Stimulated activated CD8-positive, alpha-beta memory T cell treated with anti-CD3 and anti-CD28 coated beads, Interleukin-4, amount 100 ng/mL, for 24 hours (primary cell): ENCODE measurements at places on chromosomes 7 and 10.

- DNase-seq = no peak
Observed at GRCh38 chr7:67754651-67755050, 758.0 kb downstream of the TYW1 start.

- no peak for DNase-seq
Observed at GRCh38 chr7:75946207-75946855, 31.4 kb downstream of the POR start.

- DNase-seq = no peak
Observed at GRCh38 chr7:14851610-14852009, 50.9 kb downstream of the DGKB start.

DNA sequence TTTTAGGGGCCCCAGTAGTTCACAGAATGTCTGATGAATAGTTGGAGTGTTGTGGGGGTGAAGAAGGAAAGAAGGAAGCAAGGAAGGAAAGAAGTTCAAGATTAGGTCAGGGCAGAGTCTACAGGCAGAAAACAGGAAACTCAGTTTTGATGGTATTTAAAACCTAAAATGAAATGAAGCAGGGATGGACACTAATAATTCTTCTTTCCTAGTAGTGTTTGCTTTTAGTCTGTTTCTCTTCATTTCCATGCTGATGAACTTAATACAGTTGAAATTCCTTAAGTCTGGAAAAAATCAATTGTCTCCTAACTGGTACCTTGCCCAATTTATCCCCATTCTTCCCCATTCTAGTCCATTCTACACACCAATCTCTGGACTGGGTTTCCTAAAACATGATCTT, 59.0 kb upstream of the GSAP start:
- DNase-seq = no peak

GRCh38 chr10:118966076-118966849, 63.3 kb upstream of the NANOS1 start:
- no peak for DNase-seq

- no peak for DNase-seq
Observed at GRCh38 chr7:140650367-140650766, 9.8 kb upstream of the DENND2A start.

DNA sequence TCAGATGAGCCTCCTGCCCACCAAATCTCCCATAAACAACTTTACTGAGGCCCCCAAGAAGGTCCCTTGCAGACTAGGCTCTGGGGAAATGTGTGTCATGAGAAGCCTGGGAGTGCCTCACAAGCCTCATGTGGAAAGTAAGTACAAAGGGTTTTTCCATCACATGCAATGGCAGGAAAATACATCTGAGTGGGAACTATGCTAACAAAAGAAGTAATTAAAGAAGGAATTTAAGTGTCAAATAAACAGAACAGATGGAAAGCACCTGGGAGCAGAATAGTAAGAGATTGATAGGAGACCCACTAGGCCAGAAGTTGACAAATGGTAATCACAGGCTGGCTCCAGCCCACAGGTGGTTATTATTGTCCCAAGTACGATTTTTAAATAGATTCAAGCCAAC, 20.5 kb downstream of the GSAP start:
- no peak for DNase-seq

- DNase-seq = no peak
Observed at GRCh38 chr7:78301407-78301806, 502.8 kb downstream of the PHTF2 start.

DNA sequence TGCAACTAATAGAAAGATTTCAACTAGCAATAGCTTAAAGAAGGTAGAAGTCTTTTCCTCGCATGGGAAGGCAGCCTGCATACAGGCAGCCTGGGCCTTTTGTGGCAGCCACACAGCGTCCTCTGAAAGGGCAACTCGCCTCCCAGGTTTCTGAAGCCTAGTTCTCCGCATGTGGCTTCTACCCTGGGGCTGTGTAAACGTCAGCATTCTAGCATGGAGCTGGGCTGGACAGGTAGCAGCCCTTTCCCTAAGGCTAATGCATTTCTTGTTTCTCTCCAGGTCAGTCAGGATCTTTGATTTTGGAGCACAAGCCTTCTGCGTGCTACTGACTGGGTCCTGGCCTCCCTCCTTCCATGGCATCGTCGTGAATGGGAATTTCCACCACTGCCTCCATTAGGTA, 23.8 kb upstream of the SEC61G start:
- no peak for DNase-seq

- DNase-seq = no peak
Observed at GRCh38 chr10:36468620-36469019, 656.8 kb upstream of the ANKRD30A start.
